ENCODE measurements at places on chromosomes 16 and 17.
A peak's percentile ranks its signal among the peaks of the same experiment; 100 is the strongest.

DNA sequence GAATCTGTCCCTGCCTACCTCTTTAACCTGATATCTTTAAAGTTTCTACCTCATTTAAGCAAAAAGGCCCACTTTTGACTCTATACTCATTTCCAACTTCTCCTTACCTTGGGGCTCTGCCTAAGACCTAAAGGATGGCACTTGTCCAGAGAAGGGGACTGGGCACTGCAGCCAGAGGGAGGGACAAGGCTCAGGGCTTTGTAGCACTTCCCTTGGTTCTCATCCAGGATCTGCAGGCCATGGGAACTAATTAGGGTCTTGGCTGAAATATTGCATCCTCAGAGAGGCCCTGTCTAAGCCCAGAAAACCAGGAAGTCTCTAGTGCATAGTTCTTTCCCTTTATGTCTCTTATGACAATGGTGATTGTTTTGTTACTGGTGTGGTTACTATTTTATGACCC, 37.3 kb downstream of the IRX5 start:
- DNase-seq, result no peak

- DNase-seq, result no peak
Observed at GRCh38 chr16:9092978-9093344, 1.5 kb downstream of the HAPSTR1 start.

DNA sequence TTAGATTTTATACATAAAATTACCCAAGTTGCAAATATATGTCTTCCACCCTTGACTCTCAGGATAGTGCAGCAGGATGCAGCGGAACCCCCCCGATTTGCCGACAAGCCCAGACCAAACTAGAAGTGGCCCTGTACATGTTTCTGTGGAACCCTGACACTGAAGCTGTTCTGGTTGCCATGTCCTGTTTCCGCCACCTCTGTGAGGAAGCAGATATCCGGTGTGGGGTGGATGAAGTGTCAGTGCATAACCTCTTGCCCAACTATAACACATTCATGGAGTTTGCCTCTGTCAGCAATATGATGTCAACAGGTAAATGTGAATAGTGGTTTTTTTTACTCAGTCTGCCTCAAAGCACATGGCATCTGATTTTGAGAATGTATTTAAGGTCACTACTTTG, 70.7 kb downstream of the OMG start:
- no peak for DNase-seq

DNA sequence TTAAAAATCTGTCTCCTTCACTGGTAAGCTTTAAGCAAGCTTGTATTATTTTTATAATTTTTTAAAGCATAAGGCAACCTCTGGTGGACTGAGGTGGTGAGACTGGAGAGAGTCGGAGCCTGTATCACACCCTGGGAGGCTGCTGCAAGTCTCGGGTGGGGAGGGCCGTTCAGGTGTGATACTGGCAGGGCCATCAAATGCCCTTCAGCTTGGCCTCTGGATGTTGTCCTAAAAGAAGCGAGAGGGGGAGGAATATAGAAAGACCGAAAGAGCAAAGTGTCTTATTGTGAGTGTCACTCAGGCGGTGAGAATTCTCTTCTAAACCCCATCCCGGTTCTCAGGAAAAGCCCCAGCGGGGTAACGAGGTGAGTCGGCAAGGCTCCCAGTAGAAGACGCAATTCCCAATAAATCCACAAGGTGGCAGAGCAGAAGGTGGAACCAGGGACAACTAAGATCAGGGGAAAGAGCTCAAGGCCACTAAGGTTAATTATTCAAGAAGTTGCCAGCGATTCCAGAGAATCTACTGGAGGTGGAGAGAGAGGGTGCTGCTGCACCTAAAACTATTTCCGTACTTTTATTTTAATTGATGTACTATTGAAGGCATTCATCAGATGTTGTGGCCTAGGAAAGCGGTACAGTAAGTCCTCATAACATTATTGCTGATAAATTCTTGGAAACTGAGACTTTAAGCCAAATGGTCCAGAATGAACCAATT, 14.1 kb downstream of the C17orf67 start:
- peak; percentile 24 for DNase-seq

DNA sequence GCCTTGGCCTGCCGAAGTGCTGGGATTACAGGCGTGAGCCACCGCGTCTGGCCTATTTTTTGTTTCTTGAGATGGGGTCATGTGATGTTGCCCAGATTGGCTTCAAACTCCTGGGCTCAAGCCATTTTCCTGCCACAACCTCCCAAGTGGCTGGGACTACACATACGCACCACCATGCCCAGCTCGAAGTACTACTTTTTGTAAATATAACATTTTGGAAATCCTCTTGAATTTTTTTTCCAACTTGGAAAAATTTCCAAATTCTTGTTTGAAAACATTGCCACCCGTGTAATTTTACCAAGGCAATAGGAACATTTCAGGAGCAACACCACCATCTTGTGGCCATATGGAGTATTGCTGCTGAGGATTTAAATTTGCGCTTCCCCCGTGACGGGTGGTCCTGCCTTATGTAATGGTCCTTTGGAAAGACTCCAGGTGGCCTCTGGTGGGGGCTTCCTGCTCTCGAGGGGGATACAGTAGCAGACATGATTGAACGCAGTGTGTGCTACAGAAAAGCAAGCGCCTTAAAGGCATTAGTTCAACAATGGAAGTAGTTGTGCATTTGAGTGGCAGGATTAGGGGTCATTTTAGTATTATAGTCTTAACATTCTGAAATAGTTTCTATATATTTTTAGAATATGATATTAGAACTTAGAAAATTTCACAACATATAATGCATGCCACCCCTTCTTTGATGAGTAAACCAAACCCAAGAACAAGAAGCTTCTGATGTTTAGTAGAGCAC, 8.0 kb downstream of the FLYWCH1 start:
- DNase-seq, result peak; percentile 62

- no peak for DNase-seq
Observed at GRCh38 chr17:27564463-27564862, 66.5 kb upstream of the LGALS9 start.

GRCh38 chr17:74981979-74982662, 5.3 kb upstream of the CDR2L start:
- peak; percentile 51 for DNase-seq

GRCh38 chr16:58366247-58367031, 25.8 kb upstream of the GINS3 start:
- DNase-seq, result no peak

GRCh38 chr16:77049577-77049976, 141.4 kb upstream of the MON1B start:
- DNase-seq, result no peak

DNA sequence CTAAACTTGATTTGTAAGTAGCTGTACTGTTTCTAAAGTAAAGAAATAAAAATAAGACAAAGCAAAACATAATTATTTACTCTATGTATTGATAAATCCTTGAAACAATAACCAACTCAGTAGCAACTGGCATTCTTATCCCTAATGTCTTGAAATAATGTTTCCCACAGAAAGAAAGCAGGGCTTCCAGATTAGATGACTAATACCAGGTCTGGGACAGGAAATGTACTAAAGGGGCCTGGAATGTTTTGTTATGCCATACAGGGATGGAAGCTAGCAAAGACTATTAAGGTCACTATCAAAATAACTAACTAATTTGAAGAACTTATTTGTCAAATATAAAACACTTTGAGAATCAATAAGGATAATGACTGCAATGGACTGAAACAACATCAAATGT, 82.1 kb downstream of the CFDP1 start:
- DNase-seq, result no peak

DNA sequence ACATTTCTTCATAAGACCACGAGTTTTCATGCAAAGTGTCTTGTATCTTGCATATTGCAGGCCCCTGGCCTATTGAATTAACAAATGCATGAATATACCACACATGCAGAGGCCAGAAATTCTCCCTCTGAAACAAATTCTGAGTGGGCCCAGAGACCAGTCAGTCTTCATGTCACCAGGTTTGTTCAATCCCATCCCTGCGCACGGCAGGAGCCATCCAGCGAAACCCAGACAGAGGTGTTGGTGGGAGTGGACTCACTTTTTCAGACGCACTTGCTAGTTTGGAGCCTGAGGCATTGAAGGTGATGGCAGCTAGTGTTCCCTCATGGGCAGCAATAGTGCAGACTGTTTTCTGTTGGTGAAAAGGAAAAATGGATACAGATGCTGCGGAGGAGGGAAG, 21.9 kb downstream of the WIPI1 start:
- DNase-seq, result no peak

GRCh38 chr17:75742337-75742736, 21.1 kb downstream of the ITGB4 start:
- DNase-seq, result no peak

DNA sequence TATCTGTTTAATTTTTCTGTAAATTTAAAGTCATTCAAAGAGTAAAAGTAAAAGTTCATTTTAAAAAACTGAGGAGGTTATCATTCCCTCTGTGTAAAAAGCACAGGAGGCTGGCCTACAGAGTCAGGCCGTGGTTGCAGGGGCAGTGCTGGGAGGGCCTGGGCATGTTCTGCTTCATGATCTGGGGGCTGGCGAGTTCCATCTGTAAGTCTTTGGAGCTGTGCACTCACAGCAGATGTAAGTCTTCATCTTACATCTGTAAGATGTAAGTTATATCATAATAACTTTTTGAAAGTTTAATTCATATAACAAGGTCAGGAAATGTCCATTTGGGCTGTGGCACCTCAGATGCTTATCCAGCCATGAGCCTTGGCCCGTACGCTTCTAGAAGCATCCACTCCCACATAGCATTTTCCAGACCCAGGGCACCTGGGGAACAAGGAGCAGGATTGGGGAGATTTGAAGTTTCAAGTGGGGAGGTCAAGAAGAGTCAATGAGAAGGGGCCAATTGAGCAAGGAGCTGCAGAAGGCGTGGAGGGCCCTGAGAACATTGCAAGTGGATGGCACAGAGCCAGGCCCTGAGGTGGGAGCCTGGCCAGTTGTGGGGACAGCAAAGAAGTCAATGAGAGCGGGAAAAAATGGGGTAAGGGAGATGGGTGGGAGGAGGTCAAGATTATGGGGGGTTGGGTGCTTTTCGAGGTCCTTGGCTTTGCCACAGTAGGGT, 54.1 kb downstream of the TNFRSF13B start:
- DNase-seq, result no peak

GRCh38 chr17:66415366-66416206, 113.2 kb downstream of the PRKCA start:
- no peak for DNase-seq

DNA sequence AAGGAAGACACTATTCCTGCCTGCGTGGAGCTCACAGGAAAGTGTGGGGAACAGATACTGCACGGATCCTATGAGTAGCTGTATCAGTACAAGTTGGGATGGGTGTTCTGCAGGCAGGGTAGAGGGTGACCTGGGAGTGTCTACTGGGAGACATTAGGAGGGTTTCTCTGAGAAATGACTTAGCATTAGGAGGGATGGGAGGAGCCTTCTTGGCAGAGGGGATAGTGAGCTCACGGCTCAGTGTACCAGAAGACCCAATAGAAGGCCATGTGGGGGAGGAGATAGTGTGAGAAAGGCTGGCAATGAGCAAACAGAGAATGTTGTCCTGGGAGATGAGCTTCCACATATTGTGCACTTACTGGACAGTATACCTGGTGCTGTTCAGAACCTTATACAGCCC, 109.1 kb downstream of the MSI2 start:
- DNase-seq, result no peak

GRCh38 chr16:47887496-47887895, 268.3 kb downstream of the ABCC12 start:
- DNase-seq, result no peak

GRCh38 chr16:16105646-16106045, 117.6 kb downstream of the ABCC6 start:
- no peak for DNase-seq

- no peak for DNase-seq
Observed at GRCh38 chr16:47136099-47136842, 7.5 kb downstream of the NETO2 start.

- DNase-seq, result no peak
Observed at GRCh38 chr16:68062910-68063393, 22.2 kb upstream of the NFATC3 start.

DNA sequence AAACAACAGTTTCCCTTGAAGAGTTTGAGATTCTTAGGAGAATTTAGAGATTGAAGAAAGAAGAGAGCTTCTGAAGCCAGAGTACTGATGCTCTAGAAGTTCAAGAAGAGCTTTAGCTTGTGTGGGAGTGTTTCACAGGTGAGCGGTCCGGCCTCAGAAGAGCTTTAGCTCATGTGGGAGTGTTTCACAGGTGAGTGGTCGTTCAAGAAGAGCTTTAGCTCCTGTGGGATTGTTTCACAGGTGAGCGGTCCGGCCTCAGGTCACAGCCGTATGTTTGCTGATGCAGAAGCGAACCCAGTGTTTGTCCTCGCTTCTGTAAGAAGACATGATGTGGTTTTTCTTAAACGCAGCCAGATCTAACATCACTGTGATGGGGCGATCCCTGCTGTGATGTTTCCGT, 76.4 kb downstream of the SEC14L1 start:
- no peak for DNase-seq

DNA sequence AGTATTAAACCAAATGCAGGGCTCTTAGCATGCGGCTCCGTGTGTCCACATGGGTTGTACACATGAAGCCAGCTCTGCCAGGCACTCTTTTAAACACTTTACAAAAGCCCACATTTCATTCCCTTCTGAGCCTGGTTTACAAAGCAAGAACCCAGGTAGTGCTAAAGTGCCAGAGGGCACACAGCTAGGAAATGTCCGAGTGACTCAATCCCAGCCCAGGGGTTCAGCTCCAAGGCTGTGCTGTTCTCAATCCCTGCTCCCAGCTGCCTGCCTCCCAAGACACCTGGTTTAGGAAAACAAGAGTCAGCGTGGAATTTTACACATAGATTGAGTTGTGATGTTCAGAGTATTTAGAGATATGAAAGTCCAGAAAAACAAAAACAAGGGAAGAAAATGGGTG, 13.3 kb upstream of the DCAF7 start:
- no peak for DNase-seq

DNA sequence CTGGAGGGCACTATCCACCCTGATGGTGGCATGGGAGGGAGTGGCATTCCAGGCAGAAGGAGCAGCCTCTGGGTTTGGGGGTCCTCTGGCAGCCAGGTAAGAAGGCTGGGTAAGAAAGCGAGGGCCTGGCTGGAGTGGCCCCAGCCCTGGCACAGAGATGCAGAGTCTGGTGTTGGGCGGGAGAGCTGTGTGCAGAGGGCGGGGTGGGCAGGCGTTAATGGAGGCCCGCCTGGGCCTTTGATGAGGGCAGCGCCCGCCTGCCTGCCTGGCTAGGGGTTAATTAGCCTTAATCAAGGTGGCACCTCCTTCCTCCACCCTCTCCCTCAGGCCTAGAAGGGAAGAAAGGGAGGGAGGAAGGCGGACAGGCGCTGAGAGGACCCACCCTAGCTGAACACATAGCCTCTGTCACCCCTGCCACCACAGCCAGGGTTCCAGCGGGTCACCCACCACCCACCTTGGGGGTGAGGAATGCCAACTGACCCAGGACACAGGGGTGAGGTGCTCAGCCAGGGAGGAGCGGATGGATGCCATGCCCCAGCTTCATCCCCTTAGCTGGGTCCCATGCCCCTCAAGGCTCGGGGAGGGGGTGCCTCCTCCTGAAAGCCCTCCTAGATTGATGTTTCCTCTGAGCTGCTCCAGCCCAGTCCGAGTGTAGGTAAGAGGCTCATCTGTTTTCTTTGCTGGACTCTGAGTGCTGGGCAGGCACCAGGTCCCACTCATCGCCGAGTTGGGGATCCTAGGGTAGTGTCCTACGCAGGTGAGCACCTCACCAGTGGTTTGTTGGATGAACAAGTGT, 13.4 kb upstream of the FAM83G start:
- no peak for DNase-seq

- no peak for DNase-seq
Observed at GRCh38 chr17:11122908-11123307, 118.1 kb upstream of the SHISA6 start.

GRCh38 chr16:51409001-51409675, 258.1 kb upstream of the SALL1 start:
- no peak for DNase-seq
